Nucleus accumbens (tissue), 56 donors: ENCODE measurements at places on chromosomes 5 and 9.

DNA sequence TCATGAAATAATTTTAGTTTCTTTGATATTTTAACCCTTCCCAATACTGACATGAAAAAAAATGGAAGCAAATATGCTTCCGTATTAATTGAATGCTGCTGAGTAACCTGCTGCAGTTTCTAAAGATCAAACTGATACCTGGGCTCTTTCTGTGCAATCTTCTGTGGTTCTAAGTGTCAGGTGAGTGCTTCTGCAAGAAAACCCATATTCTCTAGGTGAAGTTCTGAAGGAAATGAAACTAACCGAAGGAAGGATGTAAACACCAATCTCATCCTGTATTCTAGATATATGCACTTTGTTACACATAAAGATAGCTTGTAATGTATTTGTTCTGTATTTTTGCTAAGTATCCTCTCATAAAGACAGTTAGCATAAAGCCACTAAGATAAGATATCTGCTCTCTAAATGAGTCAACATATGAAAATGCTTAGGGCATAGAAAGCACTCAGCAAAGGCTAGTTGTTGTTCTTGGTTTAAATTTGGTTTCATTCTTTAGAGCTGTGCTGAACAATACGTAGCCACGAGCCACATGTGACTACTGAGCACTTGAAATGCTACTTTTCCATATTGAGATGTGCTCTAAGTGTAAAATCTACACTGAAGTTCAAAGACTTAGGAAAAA, 52.0 kb downstream of the ITGA2 start:
- no peak for DNase-seq

GRCh38 chr5:91156242-91156641, 226.9 kb downstream of the ARRDC3 start:
- DNase-seq: no peak

GRCh38 chr5:122129306-122129705, at the start of gene ZNF474:
TSS of gene ZNF474 (plus strand) at chr5:122129546. CDS start at chr5:122151991, 22,445 bp downstream.
- no peak for DNase-seq

- DNase-seq: no peak
Measured at GRCh38 chr5:10049858-10050455, 199.7 kb downstream of the ATPSCKMT start.

GRCh38 chr9:37412431-37413151, 9.9 kb upstream of the GRHPR start:
- no peak for DNase-seq

- DNase-seq: no peak
Measured at GRCh38 chr5:137040641-137041340, 458.3 kb downstream of the SPOCK1 start.

- DNase-seq: no peak
Measured at GRCh38 chr9:129777769-129778130, 24.9 kb upstream of the PTGES start.

DNA sequence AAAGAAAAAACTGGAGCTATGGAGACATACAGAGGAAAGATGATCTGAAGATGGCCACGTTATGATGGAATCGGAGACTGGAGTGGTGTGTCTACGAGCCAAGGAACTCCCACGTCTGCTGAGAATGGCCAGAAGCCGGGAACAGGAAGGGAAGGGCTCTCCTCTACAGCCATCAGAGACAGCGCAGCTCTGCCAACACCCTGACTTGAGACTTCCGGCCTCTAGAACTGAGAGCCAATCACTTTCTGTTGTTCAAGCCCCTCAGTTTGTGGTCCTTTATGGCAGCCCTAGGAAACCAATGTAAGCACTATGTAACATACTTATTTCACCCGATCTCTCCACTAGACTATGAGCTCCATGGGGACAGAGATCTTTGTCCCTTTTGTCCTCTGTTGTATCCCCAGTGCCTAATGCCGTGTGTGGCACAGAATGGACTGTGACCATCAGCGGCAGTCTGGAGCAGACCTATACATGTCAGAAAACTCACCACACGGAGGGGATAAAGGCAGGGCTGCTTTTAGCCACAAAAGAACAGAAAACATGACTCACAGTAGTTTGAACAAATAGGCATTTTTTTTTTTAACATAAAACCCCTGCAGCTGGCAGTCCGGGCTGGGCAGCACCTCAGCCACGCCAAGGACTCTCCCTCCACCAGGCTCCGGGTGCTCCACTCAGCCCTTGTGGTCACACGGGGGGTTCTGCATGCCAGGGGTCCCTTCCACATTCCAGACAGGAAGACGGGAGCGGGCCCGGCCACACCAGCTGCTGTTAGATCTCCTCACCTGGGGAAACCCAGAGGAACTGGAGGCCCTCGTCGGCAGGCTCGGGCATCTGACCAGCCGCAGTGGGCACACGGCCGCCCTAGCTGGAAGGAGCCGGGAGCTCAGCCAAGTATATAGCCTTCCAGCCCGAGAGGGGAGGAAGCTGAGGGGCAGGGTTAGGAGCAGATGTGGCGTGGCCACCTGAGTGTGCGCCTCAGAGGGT, 16.1 kb upstream of the MXD3 start:
- no peak for DNase-seq

DNA sequence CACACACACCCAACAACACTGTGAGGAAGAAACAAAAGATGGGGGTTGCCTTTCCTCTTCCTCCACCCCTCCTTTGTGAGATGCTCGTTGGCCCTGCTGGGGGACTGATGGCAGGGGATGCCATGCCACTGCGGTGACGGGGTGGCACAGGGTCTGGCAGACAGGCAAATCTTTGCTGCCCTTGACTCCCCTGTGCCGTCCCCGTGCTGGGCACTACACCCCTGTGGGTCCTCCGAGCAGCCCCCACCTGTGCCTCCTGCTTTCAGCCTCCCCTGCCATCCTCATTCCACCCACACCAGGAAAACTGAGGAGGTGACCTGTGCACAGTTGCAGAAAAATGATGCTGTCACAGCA, 40.2 kb upstream of the IER5L start:
- DNase-seq: no peak

DNA sequence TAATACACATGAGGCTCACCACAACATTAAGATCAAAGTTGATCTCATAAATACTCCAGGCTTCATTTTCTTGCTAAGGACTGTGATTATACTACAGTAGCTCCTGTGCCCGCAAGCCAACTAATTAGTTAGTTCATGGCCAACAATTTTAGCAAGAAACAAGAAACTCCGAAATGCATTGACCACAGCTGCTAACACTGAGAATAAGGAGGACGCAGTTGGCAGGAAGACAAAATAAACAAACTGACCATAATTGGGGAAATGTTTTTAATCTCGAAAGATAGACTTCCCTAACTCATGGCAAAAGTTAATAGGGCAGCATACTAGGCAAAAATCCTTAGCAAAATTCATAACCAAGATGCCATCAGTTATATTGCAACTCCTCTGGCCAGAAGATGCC, 115.5 kb upstream of the SPEF2 start:
- no peak for DNase-seq

DNA sequence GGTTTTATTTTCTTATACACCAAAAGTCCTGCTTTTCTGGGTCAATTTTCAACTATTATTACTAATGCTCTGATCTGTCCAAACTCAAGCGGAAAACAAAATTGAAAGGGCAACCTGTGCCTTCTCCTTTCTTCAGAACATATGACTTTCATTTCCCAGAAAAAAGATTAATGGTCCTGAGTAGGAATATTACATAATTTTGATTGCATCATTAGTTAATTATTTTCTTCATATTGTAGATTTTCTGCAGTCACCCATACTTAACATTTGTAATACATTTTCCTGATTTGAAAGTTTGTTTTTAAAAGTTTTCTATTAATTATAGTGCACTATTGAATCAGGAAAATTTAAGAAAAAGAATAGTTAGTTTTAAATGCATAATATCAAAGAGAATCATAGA, 1.7 kb upstream of the PCDHB8 start:
- DNase-seq: no peak

DNA sequence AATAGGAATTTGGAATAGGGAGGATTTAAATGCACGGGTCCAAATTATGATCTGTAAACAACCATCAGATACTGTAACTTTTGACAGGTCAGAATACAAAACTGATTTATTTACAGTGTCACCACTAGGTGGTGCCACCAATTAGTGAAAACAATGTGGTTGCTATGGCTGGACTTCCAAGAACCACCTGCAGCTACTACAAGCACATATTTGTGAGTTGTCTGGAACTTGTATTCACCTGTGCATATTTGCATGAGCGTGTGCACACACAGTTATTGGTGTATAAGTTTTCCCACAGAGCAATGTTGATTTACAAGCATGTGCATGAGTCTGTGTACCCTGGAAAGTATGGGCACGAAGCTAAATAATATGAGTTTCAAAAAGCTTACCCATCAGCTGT, 3.0 kb upstream of the HRCT1 start:
- DNase-seq: no peak

- DNase-seq: no peak
Measured at GRCh38 chr5:174614500-174615135, 109.8 kb upstream of the MSX2 start.

- no peak for DNase-seq
Measured at GRCh38 chr5:134445856-134446818, 34.5 kb upstream of the CDKN2AIPNL start.

DNA sequence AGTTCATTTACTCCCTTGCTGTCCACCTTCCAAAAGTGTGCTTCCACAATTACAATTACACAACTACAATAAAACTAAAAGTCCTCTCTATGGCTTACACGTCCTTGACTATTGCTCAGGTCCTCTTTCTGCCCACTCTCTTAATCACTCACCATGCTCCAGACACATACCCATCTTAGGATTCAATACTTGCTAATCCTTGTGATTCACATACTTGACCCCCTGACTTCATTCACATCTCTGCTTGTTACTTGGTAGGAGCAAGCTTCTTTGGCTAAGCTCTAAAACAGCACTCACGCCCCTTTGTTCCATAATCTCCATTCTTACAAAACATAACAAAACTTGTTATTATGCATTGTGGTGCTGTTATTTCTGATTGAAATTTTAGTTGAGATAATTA, 215.8 kb downstream of the EDIL3 start:
- no peak for DNase-seq

- DNase-seq: no peak
Measured at GRCh38 chr5:21810737-21811316, 1042.3 kb downstream of the CDH12 start.

DNA sequence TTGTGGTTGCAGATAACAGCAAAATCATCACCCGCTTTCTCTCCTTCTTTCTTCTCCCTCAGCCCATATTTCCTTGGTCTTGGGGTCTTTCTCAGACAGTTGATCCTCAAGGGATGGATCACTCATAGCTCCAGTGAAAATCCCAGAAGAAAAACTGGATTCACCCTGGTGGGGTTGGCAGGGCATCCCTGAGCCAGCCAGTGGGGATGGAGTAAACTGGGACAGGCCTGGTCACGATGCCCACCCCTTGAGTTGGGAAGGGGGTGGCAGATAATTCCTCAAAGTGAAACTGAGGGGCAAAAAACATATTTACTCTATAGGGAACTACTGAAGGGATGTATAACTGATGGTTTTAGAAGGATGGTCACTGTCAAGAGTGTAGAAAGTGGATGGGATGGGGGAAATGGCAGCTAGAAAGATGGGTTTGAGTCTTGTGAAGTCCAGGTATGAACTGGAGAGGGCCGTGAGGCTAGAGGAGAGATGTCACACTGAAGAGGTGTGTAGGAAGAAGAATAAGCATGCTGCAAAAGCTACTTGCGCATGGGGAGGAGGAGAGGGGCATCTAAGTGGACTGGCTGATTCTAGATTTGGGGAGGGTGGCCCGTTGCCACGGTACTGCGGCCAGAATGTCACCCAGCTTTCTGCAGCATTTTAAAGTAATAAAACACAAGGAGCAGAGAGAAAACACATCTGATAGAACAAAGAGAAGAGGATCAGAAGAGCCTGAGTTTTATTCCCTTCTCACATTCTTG, 162.8 kb downstream of the PJA2 start:
- no peak for DNase-seq

- DNase-seq: no peak
Measured at GRCh38 chr5:60487476-60487875, 212.5 kb downstream of the DEPDC1B start.

GRCh38 chr9:27179245-27179865, 70.3 kb downstream of the TEK start:
- DNase-seq: no peak

DNA sequence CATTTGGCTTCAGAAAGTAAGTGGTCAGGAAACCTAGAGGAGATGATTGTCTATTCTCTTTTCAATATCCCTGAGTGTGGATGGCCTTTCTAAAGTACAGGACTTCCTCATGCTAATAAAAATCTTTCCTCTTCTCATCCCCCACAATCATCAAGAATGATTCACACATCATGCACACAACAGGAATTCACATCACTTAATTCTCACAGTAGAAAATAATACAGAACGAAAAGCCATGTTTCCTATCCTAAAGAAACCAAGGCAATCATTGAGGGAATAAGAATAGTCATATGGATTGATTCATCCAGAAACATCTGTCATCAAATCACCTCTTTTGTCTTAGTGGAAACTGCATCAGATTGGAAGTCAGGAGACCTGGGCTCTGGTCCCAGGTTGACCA, 203.1 kb upstream of the PIK3R1 start:
- no peak for DNase-seq

GRCh38 chr5:145157841-145158240, 677.3 kb downstream of the PRELID2 start:
- DNase-seq: no peak

- no peak for DNase-seq
Measured at GRCh38 chr9:136577941-136578625, 32.2 kb upstream of the NOTCH1 start.

GRCh38 chr9:90783552-90783951, 18.1 kb upstream of the SYK start:
- no peak for DNase-seq

- no peak for DNase-seq
Measured at GRCh38 chr9:126309427-126310189, 17.0 kb upstream of the MVB12B start.

DNA sequence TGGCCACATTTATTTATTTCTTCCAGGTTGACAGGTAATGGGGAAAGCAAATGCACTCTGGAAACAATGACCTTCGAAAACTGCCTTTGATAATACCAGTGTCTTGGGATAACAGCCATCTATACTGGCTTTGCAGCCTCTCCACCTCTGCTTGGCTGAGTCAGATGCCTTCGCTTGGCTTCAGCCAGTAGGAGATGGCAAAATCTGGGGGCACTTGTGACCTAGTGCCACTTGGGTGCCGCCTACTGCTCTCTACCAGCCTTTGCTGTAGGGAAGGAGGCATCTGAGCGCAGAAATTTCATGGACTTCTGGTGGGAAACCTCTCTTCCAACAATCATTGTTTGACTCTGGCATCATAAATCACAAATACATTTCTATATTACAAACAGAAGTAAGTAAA, 21.8 kb downstream of the FYB1 start:
- no peak for DNase-seq

GRCh38 chr5:172871982-172872381, 37.9 kb downstream of the ERGIC1 start:
- DNase-seq: no peak

- DNase-seq: no peak
Measured at GRCh38 chr5:175859422-175859821, 12.0 kb upstream of the CPLX2 start.

- no peak for DNase-seq
Measured at GRCh38 chr5:178403956-178404600, 171.5 kb upstream of the PHYKPL start.

DNA sequence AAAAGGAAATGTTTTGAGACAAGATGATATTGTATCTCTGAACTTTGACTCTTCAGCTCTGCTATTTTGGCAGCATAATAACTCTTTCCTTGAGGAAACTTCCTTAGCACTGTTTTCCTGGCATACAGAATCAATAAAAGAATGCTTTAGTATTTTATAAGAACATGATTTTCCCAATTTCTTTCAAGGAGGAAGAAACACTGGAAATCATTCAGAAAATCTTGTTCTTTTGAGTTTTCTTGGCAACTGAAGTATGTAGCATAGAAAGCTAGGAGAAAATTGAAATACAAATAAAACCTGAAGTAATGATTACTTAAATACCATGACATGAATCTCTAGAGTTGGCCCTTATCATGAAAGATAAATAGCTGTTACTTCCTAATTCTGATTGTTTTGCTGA, 461.4 kb upstream of the ZNF608 start:
- no peak for DNase-seq
